WERI-Rb-1 (cell line): ENCODE measurements at places on chromosomes 1 and 21.
A peak's percentile ranks its signal among the peaks of the same experiment; 100 is the strongest.

DNA sequence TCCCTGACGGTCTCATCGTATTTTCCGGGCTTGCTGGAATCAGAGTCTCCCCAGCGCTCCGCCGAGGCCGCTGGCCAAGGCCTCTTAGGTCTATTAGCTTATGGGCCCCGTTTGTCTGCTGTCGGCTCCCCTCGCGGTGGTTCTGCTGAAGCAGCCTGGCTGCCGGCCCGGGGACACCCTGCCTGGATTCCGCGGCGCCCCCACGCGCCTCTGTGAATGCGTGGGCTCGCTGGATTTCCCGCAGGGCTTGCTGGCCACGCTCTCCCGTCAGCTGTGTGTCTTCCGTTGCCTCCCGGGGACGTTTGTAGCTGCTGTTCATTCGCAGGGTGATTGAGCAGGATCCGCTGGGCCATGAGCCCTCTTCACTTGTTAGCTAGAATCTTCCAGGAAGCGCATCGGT lies 8.4 kb downstream of the LRRC3 start:
- no peak for DNase-seq

- DNase-seq, result no peak
Observed at GRCh38 chr1:78348496-78349284, 142.1 kb upstream of the PTGFR start.

GRCh38 chr21:19713313-19713712 lies 1284.9 kb upstream of the NCAM2 start:
- DNase-seq, result no peak

GRCh38 chr21:44408226-44408625 lies 47.1 kb upstream of the LRRC3 start:
- DNase-seq, result no peak

- DNase-seq, result no peak
Observed at GRCh38 chr1:233045588-233045987, 95.2 kb downstream of the NTPCR start.

DNA sequence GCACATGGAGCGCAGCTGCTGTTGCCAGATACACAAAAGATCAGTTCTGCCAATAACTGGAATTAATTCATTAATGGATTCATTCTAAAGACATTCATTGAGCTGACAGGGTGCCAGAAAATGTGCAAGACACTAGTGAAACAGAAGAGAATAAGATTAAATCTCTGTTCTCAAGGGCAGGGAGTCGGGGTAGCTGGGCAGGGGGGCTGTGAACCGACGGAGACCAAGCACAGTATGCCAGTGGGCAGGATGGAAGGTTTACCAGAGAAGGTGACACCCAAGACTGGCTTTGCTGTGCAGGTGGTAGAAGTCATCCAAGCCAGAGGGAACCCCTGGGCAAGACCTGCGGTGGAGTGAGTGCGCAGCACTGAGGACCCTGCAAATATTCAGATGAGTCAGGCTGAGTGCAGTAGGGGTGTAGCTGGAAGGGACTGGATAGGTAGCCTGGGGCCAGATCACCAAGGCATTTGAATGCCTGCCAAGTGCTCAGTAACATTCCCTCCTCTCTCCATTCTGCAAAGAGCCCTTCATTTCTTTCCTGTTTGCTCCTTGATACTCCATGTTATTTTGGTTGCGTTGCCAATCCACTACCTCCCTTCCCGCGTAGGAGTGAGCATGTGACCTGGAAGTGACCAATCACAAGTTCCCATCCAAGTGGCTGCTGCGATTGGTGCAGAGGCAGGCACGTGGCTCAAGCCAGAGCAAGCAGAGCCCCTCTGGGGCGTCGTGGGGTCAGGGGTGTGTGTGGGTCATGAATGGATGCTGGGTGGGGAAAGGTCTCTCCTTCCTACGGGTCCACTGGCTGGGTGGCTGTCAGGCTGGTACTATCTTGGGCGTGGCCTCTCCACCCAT lies 413.1 kb downstream of the PTPRU start:
- DNase-seq, result peak; percentile 3

DNA sequence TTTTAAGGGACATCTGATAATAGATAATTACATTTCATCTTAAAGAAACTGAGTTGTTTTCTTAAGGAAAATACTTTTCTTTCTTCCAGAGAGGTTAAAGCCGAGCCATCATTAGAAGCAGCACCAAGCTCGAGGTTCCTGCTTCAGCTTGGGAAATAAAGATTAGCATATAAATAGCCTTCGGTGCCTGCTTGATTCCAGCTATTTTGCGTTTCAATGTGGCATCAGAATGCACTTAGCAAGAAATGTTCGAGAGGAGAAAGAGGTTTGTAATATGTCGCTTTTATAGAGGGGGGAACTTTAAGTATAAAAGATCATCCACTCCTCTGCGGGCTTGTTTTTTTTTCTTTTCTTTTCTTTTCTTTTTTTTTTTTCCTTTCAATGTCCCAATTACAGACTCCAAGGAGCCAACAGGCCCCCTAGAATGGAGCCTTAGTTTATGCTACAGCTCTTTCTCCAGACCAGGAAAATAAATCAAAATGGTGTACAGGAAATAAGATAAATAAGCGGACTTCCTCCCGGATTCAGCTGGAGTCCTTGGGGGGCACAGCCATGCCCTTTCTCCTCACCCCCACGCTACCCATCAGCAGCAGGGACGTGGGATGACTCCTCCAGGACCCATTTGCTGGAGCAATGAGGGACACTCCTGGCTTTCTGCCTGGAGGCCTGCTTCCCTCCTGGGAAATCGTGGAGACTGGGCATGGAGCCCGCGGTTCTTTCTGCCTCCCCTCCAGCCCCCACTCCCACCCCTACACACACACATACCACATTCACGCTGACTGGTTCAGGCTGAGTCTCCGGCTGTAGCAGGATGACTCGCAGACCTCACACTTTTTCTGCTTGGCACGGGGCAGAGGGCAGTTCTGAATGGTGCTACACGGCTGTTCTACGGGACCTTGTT lies 131.6 kb downstream of the RRAGC start:
- no peak for DNase-seq

- DNase-seq, result peak; percentile 88
Observed at GRCh38 chr1:107965110-107965991, at the start of gene VAV3. Gene VAV3 (minus strand): TSS chr1:107965180. CDS start chr1:107964869, 311 bp downstream.

DNA sequence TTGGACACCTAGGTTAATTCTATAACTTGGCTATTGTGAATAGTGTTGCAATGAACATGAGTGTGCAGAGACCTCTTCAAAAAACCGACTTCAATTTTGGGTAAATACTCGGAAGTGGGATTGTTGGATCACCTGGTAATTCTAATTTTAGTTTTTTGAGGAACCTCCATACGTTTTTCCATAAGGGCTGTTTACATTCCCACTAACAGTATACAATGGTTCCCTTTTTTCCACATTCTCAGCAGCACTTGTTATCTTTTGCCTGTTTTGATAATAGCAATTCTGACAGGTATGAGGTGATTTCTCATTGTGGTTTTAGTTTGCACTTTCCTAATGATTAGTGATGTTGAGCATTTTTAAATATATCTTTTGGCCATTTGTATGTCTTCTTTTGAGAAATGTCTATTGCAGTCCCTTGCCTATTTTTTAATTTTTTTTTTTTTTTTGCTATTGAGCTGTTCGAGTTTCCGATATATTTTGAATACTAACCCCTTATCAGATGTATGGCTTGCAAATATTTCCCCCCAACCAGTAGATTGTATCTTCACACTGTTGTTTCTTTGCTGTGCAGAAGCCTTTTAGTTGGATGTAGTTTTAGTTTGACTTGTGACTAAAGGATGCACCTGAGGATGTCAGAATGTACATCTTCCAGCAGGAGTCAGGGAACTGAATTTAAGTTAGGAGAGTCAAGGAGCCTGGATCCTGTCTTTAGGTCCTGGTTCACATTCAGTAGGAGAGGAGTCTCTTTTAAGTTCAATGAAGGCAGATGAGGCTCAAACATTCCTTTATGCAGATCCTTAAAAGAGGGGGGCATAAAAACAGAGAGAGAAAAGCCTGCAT lies 120.0 kb downstream of the S1PR1 start:
- DNase-seq, result no peak

DNA sequence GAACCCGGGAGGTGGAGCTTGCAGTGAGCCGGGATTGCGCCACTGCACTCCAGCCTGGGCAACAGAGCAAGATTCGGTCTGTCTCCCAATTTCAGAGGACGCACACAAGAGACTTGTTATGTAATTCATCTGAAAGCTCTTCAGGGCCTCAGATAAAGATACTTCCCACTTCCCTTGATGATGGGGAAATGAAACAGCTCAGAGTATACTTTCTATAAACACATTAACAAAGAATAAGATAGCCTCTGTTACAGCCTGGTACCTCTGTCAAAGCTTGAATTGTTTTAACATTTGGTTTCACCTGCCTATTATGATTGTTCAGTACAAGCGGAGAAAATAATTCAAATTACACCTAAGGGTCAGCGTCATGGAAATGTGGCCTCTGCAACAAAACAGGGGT lies 622.9 kb upstream of the ADGRL4 start:
- no peak for DNase-seq

DNA sequence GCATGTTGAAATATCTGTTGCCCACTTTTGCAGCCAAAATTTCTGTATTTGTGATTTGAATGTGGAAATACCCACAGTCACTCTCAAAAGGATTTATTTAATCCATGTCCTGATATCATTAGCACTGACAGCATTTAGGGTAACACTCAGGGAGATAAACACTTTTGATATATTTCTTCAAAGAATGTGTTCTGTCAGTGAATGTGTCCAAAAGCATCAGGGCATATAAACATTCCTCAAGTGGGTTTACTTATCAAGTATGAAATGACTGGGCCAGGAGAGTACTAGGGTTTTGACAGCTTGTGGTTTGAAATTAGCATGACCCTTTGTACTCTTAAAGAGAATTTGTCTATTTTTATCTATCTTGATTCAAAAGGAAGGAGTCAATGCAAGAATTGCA lies 1302.1 kb upstream of the ADGRL2 start:
- DNase-seq, result no peak

DNA sequence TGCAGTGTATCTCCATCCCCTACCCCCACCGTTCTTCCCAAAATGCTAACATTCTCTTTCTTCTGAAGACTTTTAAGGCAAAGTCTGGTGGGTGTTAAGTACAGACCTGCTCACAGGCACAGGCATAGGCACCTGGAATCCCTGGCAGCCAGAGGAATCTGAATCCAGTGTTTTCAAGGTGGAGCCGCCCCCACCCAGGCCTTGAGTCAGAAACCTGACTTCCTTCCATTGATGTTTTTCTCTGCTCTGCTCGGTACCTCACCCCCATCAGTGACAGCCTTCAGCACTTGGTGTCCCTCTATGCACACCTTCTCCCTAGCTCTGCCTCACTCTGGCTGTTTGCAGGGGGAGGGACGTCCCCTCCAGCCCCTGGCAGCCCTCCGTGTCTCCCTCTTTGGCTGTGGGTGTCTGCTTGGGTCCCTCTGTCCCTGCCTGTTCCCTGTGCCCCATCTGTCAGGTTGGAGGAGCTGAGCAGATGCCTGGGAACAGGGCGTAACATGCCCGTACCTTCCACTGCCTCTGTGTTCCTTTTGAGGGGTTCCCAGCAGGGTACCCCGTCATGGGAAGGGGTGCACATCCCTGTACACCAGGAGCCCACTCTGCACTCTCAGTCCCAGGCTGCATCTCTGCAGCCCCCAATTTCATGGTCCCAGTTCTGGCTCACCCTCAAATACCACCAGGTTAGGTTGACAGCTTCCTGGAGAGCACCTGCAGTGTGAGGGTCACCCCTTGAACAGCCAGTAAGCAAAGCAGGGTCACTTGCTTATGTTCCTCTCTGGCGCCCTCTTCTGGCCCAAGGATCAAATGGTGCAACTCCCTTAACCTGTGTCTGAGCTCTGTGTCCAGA lies 6.7 kb downstream of the NCDN start:
- DNase-seq, result peak; percentile 84

GRCh38 chr1:119727991-119728390 lies 16.3 kb downstream of the PHGDH start:
- DNase-seq, result no peak

- no peak for DNase-seq
Observed at GRCh38 chr1:100793659-100794058, 74.1 kb downstream of the VCAM1 start.

DNA sequence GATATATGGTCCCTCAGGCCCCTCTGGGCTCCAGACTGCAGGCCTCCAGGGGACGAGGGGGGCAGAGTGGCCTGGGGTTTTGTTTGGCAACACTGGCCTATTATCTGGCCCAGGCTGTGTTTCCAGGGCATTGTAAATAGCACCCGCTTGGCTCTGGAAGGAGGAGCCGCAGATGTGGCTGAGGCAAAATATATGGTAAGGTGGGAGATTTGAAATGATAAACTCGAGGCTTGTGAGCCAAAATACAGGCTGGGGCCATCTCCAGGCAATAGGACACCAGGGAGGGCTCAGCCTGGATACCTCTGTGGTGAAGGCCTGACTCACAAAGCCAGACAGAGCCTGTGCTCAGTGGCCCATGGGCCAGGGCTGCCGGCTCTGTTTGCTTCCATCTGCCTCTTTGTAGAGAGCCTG lies 14.0 kb downstream of the NAV1 start:
- DNase-seq, result peak; percentile 53

GRCh38 chr1:92486251-92487077 lies at the start of gene GFI1:
Gene GFI1 (minus strand): TSS chr1:92486925. CDS start chr1:92483487, 3,438 bp downstream.
- DNase-seq, result no peak

DNA sequence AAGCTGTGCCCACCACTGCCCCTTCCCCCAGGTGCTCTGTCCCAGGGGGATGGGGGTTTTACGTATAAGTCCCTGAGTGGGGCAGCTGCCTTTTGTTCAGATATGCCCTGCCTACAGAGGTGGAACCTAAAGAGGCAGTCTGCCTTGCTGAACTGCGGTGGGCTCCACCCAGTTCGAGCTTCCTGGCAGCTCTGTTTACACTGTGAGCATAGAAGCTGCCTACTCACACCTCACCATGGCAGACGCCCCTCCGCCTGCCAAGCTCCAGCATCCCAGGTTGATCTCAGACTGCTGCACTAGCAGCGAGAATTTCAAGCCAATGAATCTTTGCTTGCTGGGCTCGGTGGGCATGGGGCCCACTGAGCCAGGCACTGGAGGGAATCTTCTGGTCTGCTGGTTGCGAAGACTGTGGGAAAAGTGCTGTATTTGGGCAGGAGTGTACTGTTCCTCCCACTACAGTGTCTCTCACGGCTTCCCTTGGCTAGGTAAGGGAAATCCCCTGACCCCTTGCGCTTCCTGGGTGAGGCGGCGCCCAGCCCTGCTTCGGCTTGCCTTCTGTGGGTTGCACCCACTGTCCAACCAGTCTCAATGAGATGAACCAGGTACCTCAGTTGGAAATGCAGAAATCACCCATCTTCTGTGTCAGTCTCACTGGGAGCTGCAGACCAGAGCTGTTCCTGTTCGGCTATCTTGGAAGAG lies 17.6 kb upstream of the RWDD3 start:
- no peak for DNase-seq

DNA sequence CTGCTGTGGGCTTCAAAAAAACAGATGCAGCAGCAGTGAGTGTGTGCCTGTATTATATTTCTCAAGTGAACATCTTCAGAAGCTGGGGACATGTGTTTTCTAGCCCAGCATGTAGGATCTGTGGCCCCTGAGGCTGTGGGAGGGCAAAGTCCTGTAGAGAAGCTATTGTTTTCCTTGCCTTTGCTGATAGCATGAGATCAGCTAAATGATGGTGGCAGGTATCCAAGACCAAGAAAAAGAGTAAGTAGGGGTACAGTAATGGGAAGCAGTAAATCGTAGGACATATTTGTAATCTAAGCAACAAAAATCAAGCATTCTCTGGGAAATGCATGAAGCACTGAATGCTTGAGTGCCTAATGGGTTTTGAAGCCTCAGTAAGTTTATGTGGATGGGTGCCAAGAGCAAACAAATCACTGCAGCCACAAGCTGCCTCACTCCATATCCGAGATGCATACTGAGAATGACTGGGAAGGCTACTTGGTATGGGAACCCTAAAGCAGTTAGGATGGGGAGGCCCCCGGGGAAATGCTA lies 98.3 kb downstream of the CD58 start:
- no peak for DNase-seq
